Activated CD4-positive, alpha-beta T cell treated with anti-CD3 and anti-CD28 coated beads for 1 hour (primary cell): ENCODE measurements at places on chromosomes 6 and 20.

GRCh38 chr20:45258664-45259063, 4.3 kb upstream of the SLPI start:
- DNase-seq = no peak

- no peak for DNase-seq
Observed at GRCh38 chr6:110514818-110515217, 38.4 kb upstream of the SLC22A16 start.

DNA sequence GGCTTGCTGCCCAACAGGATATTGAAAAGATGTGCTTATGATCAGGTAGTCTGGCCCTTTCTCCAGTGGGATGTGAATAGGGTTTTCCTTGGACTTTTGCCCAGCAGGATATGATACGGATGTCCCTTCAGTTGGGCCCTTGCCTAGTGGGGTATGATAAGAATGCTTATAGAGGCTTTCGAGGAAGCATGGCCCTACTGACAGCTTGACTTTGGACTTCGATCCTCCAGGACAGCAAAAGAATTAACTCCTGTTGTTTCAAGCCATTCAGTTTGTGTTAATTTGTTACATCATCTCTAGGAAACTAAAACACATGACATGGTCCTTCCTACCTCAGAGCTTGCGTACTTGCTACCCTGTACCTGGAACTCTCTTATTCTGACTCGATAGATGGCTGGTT, 9.7 kb upstream of the ZNF334 start:
- no peak for DNase-seq

DNA sequence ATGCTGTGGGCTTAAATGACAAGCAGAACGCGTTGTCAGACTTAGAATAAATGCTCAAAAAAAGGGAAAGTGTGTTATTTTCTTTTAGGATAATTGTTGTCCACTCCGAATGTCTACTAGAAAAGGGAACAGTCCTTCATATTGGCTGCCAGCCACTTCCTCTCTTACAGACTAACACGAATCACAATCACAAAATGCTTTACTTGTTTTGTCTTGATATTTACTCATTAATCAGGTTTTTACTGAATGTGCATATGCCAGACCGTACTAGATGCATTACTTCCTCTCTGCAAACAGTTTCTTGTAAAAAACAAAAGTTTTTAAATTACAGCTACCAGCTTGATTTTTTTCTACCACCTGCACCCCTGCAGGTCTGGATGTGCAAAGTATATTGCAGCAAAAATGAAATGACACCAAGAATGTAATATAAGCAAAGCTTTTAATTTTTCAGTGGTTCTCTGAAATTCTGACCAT, 821 bp downstream of the DHX35 start:
- no peak for DNase-seq

GRCh38 chr20:59573837-59574236, 30.5 kb upstream of the PHACTR3 start:
- no peak for DNase-seq

DNA sequence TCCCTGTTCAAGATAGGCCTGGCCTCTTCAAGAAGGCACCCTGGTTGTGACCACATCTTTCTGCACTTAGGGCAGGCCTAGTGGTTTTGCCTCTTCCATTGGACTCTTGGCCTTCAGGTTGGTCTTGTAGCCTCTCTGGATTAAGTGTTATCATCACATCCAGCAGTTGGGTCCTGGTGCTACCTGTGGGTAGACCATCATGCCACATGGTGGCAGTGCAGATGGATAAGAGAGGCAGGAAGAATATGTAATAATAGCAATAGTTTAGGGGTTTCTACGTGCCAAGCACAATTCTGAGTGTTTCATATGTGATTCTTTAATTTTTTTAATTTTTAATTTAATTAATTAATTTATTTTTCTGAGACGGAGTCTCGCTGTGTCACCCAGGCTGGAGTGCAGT, 28.5 kb upstream of the SNRPB2 start:
- DNase-seq = no peak

- no peak for DNase-seq
Observed at GRCh38 chr6:1611572-1612298, 2.0 kb downstream of the FOXC1 start.

DNA sequence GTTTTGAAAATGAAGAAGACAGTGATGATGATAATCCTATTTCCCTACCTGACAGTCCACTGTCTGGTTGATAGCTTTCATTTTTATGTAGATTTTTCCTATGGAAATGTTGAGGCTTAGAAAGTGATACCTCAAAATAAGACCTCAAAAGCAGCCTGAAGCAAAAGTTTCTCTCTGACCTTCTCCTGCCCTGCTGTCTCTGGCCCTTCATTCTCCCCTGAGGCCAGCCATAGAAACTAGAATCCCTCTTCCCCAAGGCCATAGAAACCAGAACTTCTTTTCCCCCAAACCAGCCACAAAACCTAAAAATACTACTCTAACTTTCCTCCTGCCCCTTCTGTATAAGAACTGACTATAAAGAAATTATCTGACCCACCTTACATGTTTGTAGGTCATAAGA, 52.6 kb upstream of the GCM1 start:
- DNase-seq = no peak

DNA sequence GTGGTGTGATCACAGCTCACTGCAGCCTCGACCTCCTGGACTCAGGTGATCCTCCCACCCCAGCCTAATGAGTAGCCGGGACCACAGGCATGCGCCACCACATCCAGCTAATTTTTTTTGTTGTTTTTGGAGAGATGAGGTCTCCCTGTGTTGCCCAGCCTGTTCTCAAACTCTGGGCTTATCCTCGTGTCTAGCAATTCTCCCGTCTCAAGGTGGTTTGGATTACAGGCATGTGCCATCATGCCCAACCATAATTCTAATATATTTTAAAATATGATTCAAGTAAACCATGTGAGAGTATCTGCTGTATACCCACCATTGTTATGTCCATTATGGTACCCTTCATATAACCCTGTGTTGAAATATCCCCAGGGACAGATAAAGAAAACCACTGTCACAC, 60.3 kb upstream of the C20orf144 start:
- DNase-seq = no peak

- DNase-seq = no peak
Observed at GRCh38 chr6:133958791-133959190, 5.8 kb downstream of the TBPL1 start.

GRCh38 chr20:50674138-50674825, 17.1 kb downstream of the RIPOR3 start:
- DNase-seq = no peak

- no peak for DNase-seq
Observed at GRCh38 chr6:14876778-14877613, 368.9 kb upstream of the JARID2 start.

DNA sequence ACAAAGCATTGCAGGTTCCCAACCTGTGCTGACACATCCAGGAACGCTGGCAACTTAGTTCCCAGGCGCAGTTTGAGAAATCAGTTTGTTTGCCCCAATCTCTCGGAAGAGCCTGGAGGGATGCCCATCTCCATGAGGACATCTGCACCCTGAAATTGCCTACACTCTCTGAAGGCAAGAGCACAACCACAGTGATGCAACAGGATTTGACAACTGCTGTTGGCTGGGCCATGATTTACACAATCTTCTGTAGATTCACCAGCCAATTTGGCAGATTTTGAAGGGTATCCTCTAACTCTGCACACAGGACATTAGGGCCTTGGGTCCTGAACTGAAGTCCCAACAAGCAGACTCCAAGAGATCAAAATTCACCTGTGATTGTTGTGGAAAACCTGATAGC, 3.4 kb downstream of the APMAP start:
- no peak for DNase-seq

GRCh38 chr6:114334237-114334636, 8.6 kb downstream of the HS3ST5 start:
- DNase-seq = no peak

DNA sequence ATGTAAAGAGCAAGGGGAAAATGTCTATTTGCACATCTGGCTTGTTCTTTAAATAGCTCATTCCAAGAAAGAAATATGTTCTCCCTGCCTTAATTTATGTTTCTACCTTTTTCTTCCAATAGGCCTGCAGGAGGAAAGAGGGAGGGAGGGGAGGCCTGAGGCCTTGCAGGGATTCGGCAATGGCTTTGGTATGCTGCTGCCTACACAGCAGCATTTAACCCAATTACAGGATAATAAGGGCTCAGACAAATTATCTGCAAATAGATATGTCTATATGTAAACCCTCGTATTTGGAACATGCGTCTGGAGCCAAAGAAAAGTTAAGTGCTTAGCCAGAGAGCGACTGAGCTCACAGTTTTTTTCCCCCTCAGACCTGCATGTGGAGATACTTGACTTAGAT, 277.2 kb downstream of the CDC5L start:
- no peak for DNase-seq

DNA sequence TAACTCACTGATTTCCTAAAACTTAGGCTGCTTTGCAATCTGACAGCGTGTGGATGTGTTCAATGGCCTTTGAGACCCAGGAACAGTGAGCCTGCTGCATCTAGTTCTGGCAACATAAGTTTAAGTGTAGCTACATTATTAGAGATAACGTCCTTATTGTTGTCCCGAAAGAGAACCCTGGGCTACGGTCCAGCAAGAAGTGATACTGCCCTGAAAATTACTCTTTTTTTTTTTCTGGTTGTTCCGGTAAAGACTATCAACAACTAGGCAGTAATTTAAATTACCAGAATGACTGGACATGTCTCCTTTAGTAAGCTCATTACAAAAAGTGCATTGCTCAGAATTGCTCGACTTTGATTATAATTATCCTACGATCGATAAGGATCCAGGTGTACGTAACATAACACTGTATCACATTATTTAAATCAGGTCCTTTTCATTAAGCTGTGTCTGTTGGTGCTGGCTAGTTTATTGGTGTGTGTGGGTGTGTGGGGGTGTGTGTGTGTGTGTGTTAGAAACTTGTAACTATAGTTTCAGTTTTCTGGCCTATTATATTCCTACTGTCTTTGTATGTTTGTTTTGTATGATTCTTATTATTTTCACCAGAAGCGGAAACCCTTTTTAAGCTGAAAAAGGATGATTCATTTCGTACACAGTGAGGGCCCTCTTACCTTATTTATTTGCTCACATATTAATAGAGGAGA, 3.0 kb downstream of the TSHZ2 start:
- DNase-seq = no peak

DNA sequence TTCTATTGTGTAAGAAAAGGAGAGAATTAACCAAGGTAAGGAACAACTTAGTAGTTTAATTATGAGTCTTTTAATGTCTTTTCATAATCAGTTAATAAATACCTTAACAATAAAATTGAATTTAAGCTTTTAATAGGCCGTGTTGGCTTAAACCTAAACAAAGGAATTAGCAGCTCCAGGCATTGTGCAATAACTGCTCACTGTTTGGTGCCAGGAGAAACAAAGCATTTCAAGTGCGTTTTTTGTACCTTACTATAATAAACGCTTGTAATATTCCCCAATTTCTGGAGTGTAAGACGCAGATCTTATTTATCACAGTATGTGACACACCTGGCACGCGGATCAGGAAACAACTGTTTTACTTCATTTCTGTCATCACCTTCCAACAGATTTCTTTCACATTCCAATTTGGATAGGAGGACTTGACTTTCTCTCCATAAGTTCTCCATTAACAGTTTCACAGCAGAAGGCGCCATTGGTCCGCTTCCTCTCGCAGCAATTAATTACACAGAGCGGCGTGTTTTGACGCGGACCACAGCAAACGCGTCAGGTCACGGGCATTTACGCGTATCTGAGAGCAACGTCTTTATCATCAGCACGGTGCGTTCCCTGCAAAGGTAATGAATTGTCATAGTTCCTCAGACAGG, 335.8 kb upstream of the NT5E start:
- no peak for DNase-seq

DNA sequence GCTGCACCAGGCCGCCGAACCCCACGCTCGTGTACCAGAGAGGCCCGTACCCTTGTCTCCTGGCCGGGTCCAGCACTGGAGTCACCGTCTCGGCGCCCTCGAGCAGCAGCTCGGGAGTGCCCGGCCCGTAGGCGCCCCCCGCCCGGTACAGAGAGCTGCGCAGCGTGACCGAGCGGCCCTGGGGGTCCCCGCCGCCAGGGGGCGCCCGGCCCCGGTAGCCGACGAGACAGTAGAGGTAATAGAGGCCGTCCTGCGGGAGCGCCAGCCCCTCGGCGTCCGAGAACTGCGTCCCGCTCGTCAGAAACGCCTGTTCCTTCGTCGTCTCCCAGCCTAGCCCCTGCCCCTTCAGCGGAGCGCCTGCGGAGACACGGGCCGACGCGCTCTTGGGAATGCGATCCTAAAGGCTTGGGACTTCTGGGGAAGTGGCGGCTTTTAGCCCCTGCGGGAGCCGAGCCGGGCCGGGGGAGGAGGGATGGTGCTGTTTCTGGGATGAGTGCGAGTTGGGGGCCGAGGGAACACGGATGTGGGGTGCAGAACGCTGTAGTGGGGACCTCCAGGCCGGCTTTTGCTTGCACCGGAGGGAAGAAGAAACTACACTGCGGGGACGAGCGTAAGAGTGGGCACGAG, 1.3 kb downstream of the LTB start:
- DNase-seq = peak; percentile 85

GRCh38 chr20:62758226-62758912, 37.9 kb upstream of the MRGBP start:
- no peak for DNase-seq

DNA sequence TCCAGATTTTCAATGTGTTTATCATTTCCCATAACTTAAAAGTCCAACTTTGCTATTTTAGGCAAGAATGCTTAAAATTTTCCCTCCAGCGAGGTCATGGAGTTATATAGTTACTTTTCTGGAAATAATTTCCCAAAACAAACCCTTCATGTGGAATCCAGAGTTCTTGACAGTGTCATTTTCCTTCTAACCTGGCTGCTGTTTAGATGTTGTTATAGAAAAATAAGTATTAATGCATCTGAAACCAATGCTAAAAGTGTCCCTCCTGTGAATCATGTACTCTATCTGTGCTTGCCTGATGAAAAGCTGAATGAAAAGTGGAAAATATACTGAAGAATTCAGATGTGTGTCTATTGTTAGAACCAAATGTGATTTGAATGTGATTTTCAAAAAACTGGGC, 245.3 kb upstream of the HSF2 start:
- no peak for DNase-seq

GRCh38 chr20:3276680-3277015, 37.7 kb upstream of the SLC4A11 start:
- no peak for DNase-seq

GRCh38 chr6:138897031-138897430, 91.0 kb downstream of the REPS1 start:
- DNase-seq = no peak

DNA sequence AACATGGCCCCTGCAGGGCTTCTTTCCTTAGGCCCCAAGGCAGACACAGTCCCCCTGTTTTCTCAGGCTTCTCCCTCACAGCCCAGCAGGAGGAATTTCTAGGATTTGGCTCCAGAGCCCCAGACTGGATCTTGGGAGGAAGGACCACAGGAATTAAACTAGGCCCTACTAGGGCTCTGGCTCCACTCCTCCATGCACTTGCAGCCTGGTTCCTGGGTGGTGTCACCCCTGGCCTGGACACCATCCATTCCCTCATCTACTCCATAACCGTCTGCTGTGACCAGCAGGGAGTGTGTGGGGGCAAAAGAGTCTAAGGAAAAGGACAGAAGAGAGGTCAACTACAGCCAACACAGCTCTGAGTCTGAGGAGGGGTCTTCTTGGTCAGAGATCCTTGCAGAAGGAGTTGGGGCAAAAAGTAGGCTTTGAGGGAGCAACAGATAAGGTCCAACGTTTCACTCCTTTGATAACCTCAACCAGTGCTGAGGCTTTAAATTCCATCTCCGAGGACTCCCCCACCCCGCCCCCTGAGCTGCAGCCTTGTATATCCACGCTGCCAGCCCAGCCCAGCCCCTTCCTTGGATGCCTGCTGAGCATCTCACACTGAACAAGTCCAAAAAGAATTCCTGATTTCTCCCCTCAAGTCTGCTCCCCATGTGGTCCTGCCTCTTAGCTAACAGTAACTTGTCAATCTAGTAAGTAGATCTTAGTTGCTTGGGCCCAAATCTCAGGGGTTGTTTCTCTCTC, 27.9 kb upstream of the SPDEF start:
- DNase-seq = no peak

- DNase-seq = no peak
Observed at GRCh38 chr6:33206027-33206863, 1.8 kb downstream of the HSD17B8 start.
